ENCODE measurements at places on chromosomes 12 and 14.

DNA sequence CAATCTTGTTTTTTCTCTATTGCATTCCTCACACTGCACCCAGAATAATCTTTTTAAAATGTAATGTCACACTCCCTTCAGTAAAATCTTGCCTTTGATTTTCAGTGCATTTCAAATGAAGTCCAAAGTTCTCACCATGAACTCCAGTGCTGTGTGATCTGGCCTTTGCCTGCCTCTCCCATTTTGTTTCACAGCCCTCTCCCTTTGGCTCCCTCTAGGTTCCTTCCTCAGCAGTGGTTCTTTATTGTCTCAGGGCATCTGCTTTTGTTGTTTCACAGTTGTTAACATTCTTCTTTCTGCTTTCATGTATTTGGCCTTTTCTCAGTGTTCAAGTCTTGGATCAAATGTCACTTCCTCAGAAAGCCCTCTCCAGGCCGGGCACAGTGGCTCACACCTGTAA lies 84.5 kb upstream of the AMN1 start:
- no peak for DNase-seq

DNA sequence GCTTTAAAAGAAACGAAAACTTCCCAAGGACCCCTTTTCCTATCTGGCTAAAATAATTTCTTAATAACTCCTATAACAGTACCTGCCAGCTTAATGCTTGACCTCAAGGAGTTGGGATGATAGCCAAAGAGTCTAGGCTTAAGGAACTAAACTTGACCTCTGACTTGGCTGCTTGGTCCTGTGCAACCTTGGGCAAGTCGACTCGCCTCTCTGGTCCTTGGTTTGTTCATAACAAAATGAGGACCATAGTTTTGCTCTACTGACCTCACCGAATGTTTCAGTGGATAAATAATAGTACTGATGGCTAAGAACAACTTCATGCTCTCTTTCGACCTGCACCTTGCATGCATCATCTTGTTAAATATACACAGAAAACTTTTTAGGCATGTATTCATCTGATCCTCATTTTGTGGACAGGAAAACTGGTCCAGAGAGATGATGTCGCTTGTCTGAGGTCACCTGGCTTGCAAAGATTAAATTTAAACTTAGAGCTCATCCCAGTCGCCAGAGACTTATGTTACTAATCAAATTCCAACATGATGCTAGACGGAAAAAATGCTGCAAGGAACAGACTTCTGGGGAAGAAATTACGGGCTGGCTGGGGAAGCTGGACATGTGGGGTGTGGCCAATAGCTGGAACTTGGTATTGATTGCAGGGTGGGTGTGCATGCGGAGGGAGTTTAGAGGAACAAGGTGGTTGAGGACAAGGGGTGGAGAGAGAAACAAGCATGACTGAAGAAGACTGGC lies 38.0 kb upstream of the WSCD2 start:
- no peak for DNase-seq

- DNase-seq = no peak
Measured at GRCh38 chr12:92506891-92507290, 195.9 kb upstream of the PLEKHG7 start.

- DNase-seq = no peak
Measured at GRCh38 chr12:110744151-110744571, 1.5 kb upstream of the PPP1CC start.

DNA sequence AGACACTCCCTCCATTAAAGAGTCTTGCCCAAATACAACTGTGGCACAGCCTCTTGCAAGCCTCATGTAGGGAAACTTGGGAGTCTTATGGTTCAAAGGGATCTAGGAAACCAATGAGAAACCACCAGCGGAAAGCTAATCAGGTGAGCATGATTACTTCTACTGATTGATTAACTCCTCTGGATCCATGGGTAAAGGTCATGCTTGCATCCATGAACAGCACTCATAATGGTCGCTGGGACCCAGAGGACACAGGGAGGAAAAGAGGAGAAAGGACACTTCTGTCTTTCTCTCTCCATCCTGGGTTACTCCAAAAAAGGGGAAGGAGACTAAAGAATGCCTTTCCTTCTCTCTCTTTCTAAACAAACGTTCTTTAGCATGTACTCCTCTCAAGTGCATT lies 1397.2 kb downstream of the LRFN5 start:
- DNase-seq = no peak

GRCh38 chr12:112936264-112936663 lies 2.0 kb upstream of the OAS3 start:
- no peak for DNase-seq

GRCh38 chr14:89242652-89243279 lies 174.3 kb downstream of the FOXN3 start:
- DNase-seq = no peak

DNA sequence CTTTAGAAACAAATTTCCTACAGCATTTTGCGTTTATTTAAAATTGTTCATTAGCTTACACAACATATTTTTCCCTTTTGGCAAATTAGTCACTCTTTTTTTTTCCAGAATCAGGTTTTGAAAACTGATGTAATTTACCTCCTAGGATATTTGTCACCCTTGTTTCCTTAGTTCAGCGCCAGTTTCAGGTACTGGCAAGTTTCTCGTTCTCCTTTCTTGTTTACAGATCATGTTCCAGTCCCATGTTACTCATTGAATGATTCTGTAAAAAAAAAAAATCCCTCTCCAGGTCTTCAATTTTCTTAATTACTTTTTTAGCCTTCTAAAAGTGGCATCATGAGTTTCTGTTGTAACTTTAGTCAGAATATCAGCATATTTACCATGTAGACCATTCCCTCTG lies 2.7 kb downstream of the PPP4R4 start:
- DNase-seq = no peak

DNA sequence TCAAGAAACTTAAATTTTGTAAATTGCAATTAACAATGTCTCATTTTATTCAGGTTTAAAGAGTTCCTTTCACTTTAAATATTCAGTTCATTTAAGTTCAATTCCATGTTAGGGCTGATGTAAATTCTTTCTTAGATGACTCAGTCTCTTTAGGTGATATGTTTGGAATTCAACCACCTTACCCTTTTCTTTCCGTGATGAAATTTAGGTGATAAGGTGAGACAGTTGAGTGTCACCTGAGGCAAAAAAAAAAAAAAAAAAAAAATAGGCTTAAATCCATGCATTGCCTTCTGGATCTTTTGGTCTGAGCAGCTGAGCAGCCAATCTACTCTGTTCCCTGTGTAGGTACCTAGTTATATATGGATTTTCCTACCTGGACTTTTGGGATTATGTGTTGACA lies 299.5 kb downstream of the DAD1 start:
- DNase-seq = no peak

GRCh38 chr14:94621358-94622134 lies 9.4 kb downstream of the SERPINA3 start:
- no peak for DNase-seq

GRCh38 chr14:75885829-75886228 lies 96.0 kb downstream of the TGFB3 start:
- DNase-seq = no peak

DNA sequence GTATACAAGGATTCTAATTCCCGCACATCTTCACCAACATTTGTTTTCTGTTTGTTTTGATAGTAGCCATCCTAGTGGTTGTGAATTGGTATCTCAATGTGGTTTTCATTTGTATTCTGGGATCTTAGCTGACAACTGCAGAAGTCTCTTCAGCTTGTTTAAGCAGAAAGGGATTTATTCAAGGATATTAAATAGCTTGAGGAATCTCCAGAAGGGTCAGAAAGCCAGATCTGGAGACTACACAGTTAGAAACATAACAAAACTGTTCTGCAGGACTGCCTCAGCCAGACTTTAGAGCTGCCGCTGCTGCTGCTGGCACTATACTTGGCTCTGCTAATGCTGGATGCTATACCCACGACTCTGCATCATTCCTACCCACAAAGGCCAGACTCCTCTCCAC lies 13.4 kb upstream of the CDKL1 start:
- no peak for DNase-seq

DNA sequence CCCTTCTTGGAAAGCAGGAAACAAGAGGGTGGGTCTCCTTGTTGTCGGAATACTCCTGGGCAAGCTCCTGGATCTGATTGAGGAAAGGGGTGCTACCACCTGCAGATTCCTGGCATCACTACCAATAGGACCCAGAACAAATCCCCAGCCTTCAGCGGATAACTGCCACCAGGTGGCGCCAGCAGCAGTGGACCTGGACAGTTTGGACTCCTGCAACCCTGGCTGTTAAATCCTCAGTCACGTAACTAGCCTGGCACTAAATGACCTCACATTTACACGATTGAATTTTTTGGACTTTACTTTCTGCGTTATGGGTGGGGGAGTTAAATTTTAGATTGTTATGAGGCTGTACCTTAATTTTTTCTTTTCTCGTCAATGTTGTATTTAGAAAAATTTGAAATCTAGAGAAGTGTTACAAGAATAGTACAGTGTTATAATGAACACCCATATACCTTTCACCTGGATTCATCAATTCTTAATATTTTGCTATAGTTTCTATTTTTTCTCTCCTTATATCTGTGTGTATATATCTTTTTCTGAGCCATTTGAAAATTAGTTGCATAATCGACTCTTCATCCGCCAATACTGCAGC lies 95.6 kb downstream of the GAS2L3 start:
- DNase-seq = no peak

GRCh38 chr14:88554457-88555286 lies at the start of gene PTPN21:
Gene PTPN21, minus strand, starts transcription at chr14:88555007. Its CDS starts 4,590 bp downstream, at chr14:88550417.
- DNase-seq = no peak

DNA sequence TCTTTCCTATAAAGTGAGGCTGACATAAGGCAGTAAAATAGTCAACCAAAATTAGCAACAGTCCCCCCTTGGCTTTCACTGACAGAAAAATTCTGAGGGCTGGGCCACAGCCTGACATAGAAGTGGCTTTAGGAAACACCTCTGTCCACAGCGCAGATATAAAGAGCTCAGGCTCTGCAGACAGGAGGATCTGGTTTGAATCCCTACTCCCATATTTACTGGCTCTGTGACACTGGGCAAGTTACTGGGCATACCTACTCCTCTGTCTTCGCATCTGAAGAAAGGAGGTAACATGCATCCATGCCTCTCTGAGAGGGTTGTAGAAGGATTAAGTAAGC lies 95.3 kb downstream of the STXBP6 start:
- DNase-seq = no peak

DNA sequence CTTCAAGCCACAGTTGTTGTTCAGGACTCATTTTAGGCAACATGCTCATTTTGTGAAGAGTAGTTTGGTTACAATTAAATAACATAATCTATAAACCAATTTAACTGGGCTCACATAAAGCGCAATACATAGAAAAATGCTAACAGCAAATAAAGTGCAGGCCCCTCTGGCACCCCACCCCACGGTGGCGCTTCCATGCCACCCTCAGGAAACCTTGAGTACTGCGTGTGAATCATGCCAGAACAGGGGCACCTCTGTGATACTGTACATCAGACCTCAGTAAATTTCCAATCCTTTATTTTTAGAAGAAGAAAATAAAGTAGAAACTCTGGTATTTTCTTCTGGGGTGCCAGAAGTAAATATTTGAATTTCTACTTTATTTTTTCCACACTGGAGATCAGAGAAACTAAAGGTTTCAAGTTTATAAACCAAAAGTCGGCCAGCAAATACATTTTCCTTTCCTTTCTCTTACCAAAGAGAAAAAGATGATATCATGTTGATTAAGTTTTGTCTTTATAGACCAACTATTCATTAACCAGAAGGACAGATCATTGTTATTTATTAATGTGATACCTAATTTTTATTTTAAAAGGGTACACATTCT lies 316.8 kb downstream of the PAWR start:
- DNase-seq = no peak

Measured in activated T-cell treated with anti-CD3 and anti-CD28 coated beads for 4 hours (primary cell).